Lung (tissue), 17 donors: ENCODE measurements at places on chromosomes 11 and 22. TPM values are rescaled to one million over a fixed set of nuclear protein-coding genes. Genes with fewer than 3 reads are reported as not detected.

DNA sequence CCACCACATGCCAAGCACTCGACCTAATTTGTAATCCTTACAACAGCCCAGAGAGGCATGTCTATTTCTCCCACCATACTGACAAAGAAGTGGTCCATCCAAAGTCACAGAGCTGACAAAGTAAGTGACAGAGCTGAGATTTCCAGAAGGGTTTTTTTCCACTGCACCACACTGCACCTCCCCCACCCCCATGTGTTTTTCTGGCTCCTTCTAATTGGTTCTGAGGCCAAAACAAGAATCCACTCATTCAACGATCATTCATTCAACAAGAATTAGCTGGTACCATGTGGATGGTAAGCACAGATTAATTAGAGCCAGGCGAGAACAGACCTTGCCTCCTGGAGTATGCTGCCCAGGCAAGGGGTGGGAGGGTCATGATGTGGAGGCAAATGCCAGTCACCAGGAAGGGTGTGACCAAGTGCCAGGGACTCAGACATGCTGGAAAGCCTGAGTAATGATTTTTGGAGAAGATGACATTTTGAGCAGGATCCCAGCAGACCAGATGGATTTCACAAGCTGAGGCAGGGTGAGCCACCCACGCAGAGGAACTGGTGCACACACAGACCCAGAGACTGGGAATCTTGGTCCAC lies 14.9 kb upstream of the PRG2 start:
- DNase-seq, result no peak

DNA sequence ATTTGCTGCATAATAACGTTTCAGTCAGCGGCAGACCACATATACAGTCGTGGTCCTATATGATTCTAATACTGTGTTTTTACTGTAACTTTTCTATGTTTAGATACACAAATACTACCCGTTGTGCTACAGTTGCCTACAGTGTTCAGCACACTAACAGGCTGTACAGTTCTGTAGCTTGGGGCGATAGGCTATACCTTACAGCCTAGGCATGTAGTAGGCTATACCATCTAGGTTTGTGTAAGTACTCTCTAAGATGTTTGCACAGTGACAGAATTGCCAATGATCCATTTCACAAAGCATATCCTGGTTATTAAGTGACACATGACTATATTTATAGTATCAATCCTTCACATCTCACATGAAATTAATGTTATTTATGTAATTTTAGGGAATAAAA lies 78.2 kb downstream of the YAP1 start:
- peak; percentile 48 for DNase-seq

PPARA gene
- 17.0 TPM for total RNA-seq

DNA sequence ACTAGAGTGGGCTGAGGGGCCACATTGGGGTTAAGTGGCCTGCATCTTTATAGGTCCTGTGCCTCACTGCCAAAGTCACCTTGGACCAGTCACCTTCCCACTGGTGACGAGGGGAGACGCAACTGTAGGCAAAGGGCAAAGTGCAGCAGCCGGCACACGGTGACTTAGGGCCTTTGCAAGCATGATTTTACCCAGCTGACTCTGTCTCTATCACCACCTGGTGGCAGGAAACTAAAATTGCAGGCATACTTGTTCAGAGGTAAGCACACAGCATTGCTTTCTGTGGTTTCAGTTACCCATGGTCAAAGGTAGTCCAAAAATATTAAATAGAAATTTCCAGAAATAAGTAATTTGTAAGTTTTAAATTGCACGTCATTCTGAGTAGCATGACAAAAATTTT lies 1164.4 kb downstream of the BRD1 start:
- DNase-seq, result no peak

GRCh38 chr11:20154381-20154780 lies 5.9 kb downstream of the DBX1 start:
- DNase-seq, result no peak

DNA sequence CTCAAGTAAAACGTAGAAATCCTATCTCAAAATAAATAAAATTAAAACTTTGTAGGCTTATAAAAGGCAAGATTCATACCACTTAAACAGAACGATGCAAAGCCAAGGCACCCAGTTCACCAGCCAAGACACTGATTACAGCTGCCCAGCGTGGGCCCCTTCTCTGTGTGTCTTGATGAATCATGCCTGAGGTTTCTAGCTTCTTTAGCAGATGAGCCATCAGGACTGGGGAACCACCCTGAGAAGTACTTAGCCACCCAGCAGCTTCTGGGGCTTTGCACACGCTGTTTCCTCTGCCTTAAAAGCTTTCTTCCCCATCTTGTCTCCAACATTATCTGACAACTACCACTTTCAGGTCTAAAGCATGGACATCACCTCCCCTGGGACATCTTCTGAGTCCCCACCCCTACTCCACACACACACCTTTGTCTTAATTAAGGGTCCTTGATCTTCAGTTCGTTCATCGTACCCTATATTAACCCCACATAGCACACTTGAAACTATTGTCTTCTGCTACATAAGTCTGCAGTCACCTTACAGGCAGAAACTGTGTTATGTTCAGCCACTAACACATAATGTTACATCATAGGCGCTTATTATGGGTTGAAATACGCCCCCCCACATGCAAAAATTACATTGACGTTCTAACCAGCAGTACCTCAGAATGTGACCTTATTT lies 8.7 kb upstream of the LAYN start:
- no peak for DNase-seq

- no peak for DNase-seq
Measured at GRCh38 chr11:5234381-5234834, at the start of gene HBD. Gene HBD, minus strand, starts transcription at chr11:5234483. Its CDS starts 50 bp downstream, at chr11:5234433.

- no peak for DNase-seq
Measured at GRCh38 chr11:10936626-10937384, 79.0 kb upstream of the ZBED5 start.

ASCL2 gene
- total RNA-seq, result 2.4 TPM

DNA sequence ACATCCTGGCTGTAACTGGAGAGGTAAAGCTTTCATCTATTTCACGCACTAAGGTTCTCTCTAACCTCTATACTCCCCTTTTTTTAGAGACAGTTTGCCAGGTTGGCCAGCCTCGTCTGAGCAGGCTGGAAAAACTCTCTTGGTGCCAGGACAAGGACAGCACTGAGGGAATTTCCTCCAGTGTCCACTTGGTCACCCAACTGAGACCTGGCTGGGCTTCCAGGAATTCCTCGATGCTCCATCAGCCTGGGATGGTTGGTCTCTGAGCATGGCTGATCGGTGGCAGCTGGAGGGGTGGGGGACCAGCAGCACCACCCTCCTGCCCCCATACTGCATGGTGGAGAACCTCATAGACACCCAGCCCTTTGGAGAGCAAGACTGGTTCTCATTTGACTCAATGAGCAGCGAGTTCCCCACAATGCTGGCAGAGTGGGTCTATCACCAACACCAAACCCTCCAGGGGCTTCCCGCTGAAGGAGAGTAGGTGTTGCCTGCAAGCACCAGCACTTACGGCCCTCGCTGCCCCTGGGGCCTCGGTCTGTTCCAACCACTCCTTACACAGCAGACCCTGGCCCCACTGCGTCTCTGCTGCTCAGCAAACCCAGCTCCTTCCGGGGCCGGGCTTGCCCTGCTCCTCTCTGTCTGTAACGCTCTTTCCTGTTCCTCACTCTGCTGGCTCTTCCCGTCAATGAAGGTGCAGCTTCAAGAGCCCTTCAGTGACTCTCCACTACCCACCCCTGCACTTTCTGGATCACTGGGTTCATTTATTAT lies 122.2 kb downstream of the ST3GAL4 start:
- no peak for DNase-seq

- no peak for DNase-seq
Measured at GRCh38 chr22:27196606-27197005, 539.2 kb downstream of the MIAT start.

DNA sequence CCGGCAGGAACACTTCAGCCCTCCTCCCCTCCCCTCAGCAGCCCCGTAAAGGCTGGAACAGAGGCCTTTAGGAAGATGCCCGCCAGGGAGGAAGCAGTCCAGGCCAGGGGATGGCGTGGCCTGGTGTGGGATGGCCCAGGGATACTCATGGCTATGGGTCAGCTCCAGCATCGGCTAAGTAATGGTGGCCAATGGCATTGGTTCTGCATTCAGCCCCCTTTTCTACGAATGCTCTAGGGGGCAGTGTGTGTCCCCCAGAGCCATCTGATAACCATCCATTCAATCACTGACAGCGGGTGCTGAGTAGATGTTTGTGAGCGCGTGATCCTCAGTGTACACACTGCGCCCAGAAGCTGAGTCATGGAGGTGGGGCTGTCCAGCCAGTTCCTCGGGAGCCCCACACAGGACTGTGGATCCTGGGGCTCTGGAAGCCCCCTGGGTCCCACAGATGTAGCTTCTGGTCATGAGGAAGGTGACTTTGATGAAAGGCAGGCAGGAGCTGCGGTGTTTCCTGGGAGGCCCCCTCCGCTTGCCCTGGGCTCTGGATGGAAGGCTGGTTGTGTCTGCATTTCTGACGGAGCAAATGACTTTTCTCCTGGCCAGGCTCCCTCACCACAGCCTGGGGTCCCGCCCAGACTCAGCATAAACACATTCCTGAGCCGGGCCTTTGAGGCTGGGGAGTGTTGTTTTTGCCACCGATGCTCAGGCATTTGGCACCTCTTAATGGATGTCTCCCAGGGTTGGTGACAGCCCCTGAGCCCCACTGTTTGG lies 46.5 kb downstream of the FBLN1 start:
- DNase-seq, result peak; percentile 51

GRCh38 chr11:2445746-2446551 lies 1.1 kb downstream of the KCNQ1 start:
- DNase-seq, result no peak

DNA sequence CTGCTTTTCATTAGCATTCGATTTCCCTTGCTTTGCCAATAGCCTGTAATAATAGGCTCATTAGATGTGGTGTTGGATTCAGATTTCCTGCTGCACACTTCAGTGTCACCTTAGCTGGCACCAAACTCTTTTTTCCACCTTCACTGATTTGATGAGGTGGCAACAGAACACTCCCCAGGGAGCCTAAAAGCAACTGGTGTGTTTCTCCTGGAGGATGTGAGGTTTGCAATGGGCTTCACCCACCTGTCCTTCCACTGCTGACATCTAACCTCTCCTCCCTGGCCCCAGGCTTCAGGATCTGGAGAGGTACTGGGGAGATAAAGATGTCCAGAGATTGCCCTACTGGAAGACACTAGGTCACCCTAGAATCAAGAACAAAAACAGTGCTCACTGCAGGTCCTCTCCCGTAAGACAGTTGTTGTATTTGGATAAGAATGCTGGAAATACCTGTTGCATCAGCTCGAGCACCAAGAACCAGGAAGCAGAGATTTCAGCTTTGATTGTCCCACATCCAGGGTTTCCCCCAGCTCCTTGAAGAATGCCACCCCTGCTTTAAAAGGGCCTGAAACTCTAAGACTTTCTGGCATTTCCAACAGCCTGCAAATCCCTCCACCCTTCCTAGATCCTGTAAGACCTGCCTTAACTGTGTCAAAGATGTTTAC lies 96.9 kb downstream of the SLC1A2 start:
- no peak for DNase-seq

MYEOV gene
- 0.52 TPM for total RNA-seq

DNA sequence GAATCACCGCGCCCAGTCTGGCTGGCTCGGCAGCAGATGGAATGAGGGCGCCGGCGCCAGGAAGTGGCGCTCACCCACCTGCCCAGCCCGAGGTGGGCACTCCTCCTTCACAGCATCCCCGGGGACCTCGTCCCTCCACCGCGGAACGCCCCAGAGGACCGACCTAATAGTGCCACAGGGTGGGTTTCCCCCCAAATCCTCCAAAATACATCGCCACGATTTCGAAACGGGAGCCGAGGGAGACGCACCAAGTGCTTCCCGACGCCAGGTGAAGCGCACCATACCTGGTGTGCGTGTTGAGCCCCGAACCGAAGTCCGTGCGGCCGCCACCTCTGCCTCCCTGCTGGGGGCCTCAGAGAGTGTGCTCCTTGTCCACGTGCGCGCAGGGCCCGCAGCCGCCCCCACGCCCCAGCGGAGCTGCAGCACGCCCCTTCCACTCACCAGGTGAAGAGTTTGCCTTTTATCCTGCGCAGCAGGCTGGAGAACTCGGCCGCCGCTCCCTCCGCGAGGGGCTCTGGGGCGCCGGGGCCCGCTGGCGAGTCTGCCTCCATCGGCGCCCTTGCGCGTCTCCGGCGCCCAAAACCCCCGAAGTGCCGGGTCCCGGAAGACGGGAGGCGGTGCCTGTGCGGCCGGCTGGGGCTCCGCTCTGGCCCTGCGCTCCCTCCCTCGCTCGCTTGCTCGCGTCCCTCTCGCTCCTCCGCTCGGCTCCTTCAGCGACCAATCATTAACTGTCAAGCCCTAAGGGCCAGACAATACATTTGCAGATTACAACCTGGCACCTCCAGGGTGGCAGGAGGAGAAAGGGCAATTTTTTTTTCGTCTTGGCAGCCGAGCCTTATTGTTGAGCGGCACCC lies at the start of gene SLC35F2:
Gene SLC35F2, minus strand, starts transcription at position 571 of the 854 bp plus-strand sequence. Its CDS starts 20 bp downstream, at position 551.
- peak; percentile 78 for DNase-seq

GRCh38 chr11:89275966-89276365 lies 98.3 kb downstream of the TYR start:
- DNase-seq, result no peak

- no peak for DNase-seq
Measured at GRCh38 chr22:42142771-42143461, 12.3 kb upstream of the CYP2D6 start.

LRRC32 gene
- total RNA-seq, result 69.9 TPM

DNA sequence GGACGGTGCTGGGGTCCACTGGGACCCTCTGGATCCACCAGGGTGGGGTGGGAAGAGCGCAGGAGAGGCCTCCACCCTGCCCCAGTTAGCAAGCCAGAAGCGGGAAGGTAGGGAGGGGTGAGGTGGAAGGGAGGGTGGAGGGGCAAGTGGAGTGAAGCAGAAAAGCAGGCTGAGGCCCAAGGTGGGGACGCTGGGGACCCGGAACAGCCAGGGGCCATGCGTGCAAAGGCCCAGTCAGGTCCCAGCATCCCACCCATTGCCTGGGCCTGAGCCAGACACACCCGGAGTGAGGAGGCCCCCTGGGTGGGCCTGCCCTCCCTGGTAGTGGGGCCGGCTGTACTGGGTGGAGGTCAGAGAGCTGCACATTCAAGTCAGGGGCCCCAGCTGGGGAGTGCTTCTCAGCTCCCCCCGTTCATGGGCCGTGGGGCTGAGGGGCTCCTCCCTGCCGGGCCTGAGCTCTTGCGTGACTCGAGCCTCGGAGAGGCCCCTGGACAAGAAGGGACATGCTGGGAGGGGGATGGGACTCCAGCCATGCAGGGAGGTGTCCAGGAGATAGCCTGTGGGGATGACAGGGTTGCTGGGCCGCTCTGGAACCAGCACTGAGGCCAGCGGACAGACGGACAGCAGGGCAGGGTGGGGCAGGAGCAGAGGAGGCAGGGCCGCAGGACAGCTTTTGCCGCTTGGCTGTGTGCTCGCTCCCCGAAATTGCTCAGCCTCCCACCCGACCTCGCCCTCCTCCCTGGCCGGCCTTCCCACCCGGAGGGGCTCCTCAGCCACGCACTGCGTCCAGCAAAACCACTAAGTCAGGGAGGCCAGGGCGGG lies 7.7 kb downstream of the TNNT3 start:
- peak; percentile 37 for DNase-seq

GRCh38 chr22:22025320-22026156 lies 43.0 kb upstream of the TOP3B start:
- no peak for DNase-seq

PKDREJ gene
- 0.03 TPM for total RNA-seq

- no peak for DNase-seq
Measured at GRCh38 chr11:28621753-28622152, 513.6 kb downstream of the METTL15 start.

BEST1 gene
- total RNA-seq, result 4.9 TPM

RAB36 gene
- 27.5 TPM for total RNA-seq

RIMBP3C gene
- 0.40 TPM for total RNA-seq
